ENCODE measurements at places on chromosomes 7 and 10. TPM values are rescaled to one million over a fixed set of nuclear protein-coding genes. Genes with fewer than 3 reads are reported as not detected.
A peak's percentile ranks its signal among the peaks of the same experiment; 100 is the strongest.

DNA sequence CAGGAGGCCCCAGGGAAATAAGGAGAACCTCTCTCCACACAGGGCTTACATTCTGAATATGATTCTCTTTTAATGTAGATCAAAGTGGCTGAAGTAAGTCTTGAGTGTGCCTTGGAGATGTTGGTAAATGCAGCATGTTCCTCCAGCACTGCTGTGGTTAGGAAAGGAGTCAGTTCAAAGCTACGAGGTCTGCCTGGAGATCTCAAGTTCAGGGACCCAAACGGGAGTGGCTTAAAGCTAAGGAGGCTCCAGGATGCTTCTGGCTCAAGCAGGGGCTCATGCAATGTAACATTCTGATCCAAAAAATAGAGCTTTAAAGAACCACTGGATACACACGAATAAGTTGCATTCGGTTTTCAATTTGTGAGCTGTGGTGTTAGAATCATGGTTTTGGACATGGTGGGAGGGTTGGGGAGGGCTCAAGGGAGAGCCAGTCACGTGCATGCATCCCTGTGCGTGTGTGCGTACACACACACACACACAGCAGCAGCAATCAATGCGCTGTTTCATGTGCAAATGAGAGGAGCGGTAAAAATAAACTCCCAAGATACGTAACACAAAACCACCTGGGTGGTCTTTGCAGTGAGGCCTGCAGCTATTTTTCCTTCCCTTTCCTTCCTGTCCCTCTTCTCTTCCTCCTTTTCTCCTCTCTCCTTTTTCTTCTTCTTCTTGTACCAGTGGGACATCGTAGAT is 70.5 kb downstream of the AOAH start:
- no peak for DNase-seq

Gene ZNF248
- total RNA-seq: not detected

Gene KEL
- total RNA-seq: 22.4 TPM

DNA sequence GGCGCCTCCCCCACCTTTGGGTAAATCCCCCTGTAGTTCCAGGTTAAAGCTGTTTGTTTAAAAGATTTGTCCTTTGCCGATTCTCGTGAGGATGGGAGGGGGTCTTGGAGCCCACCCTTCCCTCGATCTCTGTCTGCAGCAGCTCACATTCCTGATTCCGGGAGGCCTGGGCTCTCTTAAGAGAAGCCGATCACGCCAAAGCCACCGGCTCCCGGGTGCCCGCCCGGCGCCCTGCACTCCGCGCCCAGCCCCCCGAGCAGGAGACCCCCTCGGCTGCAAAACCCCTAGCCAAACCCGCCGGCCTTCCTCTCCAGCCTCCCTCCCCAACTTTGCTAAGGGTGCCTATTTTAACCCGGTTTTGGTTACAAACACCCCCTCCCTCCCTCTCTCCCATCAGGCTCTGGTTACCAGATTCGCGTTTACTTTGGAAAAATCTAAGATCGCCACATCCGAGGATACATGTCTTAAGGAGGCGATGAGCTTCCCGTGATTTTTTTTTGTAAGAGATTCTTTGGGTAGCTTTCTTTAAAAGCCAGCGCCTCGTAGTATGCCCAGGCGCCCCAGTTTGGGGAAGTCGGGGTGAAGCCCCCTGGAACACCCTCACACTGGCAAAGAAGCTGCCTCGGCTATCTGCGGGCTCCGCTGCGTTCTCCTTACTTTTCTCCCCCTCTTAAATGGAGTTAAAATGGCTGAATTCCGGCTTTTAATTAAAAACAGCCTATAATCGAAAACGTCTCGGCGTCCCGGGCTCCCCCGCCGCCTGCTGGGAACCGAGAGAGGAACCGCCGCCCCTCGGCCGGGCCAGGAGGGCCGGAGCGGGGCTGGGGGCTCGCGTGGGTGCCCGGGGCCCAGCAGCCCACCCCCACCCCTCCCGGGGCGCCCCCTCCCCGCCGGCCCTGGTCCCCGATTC is 983 bp downstream of the TNRC18 start:
- peak; percentile 49 for DNase-seq

- DNase-seq: no peak
Measured at GRCh38 chr7:120320218-120320961, 47.4 kb downstream of the KCND2 start.

DNA sequence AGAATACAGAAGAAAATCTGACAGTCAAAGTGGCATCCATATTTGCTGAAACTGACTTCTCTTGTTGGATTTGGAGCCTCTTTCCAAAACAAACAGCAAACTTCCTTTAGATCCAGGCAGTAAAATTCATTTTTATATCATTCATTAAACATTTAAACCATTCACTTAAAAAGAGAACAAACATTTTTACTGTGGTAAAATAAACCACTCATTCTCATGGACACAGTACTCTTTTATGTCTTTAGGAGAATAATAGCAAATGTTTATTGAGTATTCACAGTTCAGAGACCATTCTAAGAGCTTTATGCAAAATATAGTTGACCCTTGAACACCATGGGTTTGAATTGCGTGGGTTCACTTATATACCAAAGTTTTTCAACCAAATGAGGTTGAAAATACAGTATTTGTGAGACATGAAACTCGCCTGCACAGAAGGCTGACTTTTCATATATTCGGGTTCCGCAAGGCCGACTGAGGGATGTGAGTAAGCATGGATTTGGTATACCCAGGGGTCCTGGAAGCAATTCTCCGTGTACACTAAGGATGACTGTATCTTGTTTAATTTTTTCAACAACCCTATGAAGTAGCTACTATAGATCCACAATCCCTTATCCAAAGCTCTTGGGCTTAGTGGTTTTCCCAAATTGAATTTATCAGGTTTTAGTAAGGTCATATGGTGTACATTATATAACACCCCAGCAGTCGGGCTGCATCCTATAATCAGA is 49.1 kb downstream of the ATXN7L1 start:
- no peak for DNase-seq

Gene SFRP4
- 1.1 TPM for total RNA-seq

All from hepatocyte (in vitro differentiated cells).